Fibroblast of lung (primary cell): ENCODE measurements at places on chromosomes 3 and 15. TPM values are rescaled to one million over a fixed set of nuclear protein-coding genes. Genes with fewer than 3 reads are reported as not detected.

The GPR160 gene
- total RNA-seq, result 0.50 and 0.51 TPM in 2 replicates

GRCh38 chr3:145519398-145520047, 641.5 kb downstream of the PLOD2 start:
- no peaks in the 10 kb centered on the region for H3K4me1 ChIP-seq
- no peak overlapping the region for H3K27ac ChIP-seq
- DNase-seq, result no peak
- H3K27me3 ChIP-seq, result no peaks in the 10 kb centered on the region

The CXCR6 gene
- total RNA-seq, result not detected in 2 replicates

GRCh38 chr3:26715431-26715830, 92.9 kb downstream of the LRRC3B start:
- H3K36me3 ChIP-seq, result no peaks in the 10 kb centered on the region
- H3K4me1 ChIP-seq, result no peaks in the 10 kb centered on the region
- no peak overlapping the region for H3K4me3 ChIP-seq
- H3K27ac ChIP-seq, result no peak overlapping the region
- H3K27me3 ChIP-seq, result no peaks in the 10 kb centered on the region

DNA sequence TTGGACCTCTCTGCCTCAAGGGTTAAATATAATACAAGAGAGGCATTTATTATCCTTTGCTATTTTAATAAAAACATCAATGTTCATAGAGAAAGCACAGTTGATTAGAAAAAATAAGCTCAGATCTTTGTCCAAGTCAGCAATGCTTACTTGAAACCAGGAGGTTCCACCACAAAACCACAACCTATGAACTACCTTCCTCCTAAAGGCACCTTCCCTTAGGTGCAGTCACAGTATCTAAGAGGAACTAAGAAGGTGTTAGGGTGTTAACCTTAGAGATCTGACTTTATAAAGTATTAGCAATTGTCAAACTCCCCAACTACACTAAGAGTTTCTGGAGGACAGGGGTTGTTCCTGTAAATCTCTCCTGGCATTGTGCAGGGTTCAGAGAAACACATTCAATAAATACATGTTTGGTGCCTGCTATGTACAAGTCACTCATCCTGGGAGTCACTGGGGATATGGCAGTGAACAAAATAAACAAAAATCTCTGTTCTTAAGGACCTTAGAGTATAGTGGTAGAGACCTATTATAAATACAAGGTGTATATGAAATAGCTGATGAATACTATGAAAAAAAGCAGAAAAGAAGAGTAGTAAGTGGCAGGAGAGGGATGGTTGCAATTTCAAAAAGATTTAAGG, 208.6 kb downstream of the NFKBIZ start:
- no peak overlapping the region for H3K27ac ChIP-seq
- no peaks in the 10 kb centered on the region for H3K27me3 ChIP-seq
- H3K4me1 ChIP-seq, result peaks cover 2% of the 10 kb centered on the region
- H3K4me3 ChIP-seq, result no peak overlapping the region

- no peaks in the 10 kb centered on the region for H3K27me3 ChIP-seq
- H3K36me3 ChIP-seq, result peaks cover 24% of the 10 kb centered on the region
- peak within 1 kb of the TSS; percentile 96 for H3K27ac ChIP-seq
- H3K4me1 ChIP-seq, result peaks cover 3% of the 10 kb centered on the region
- peak within 1 kb of the TSS; percentile 100 for H3K4me3 ChIP-seq
- DNase-seq, result peak; percentile 99
Measured at GRCh38 chr15:96330450-96331143, at the start of gene NR2F2. Gene NR2F2 (plus strand): TSS chr15:96330700. CDS start chr15:96332106, 1,406 bp downstream.

- DNase-seq, result no peak
- H3K4me3 ChIP-seq, result no peak overlapping the region
- H3K36me3 ChIP-seq, result no peaks in the 10 kb centered on the region
- H3K27ac ChIP-seq, result no peak overlapping the region
- no peaks in the 10 kb centered on the region for H3K4me1 ChIP-seq
Measured at GRCh38 chr15:23823508-23823907, 136.4 kb upstream of the NDN start.

The NRG4 gene
- total RNA-seq, result not detected in 2 replicates

DNA sequence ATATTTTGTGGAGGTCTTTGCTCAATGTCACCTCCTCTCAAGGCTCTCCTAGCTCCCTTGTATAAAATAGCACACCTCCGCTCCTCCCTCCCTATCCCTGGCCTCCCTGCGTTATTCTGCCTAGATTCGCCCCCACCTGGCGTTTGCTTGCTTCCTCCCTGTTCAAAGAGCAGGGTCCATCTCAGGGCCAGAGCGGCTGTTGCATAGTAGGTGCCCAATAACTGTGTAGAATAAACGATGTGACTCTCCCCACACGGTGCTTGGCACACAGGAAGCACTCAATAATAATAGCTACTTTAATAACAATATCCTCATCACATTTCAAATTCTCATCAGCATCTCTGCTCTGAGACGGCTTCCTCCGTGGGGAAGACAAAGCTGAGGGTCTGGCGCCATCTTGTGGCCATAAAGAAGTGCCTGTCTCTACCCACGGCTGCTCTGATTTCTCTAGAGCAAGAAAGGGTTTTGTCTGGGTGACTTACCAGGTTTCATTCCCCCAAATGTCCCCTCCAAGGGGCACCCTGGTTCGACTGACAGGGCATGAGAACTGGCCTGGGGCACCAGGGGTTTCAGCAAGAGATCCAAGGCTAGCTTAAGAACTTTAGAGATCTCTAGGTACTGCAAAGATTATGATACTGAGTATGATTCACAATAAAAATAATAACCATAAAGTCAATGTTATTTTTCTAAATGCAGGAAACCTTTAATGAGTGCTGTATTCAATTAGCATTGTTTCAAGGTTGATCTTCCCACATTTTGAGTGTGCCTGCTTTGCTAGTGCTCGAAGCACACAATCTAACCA, 16.1 kb downstream of the CD276 start:
- no peaks in the 10 kb centered on the region for H3K27me3 ChIP-seq
- H3K4me1 ChIP-seq, result peaks cover 11% of the 10 kb centered on the region
- peaks cover 12% of the 10 kb centered on the region for H3K36me3 ChIP-seq

The COLQ gene
- total RNA-seq, result 0.26 and 0.33 TPM in 2 replicates

DNA sequence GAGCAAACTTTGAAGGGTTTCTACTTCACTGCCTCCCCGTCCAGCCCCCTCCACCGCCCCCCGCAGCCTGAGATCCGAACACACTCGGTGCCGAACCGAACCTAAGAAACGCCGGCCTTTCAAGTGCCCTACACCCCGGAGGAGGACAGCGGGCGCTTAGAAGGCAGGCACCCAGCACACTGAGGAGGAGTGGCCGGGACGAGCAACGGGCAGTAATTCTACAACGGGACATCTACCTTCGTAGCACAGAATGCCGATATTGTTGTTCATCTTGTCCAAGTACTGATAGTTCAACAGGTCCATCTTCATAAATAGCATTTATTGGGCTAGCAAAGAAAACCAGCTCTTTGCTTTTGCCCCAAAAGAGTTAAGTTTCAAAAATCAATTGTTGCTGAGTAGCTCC, 513 bp downstream of the VGLL4 start:
- peaks cover 6% of the 10 kb centered on the region for H3K4me1 ChIP-seq
- peak overlapping the region; percentile 77 for H3K4me3 ChIP-seq
- H3K36me3 ChIP-seq, result no peaks in the 10 kb centered on the region
- peak overlapping the region; percentile 89 for H3K27ac ChIP-seq
- H3K27me3 ChIP-seq, result no peaks in the 10 kb centered on the region

The GABRB3 gene
- total RNA-seq, result 1.5 and 1.8 TPM in 2 replicates

GRCh38 chr3:42173307-42173706, 82.2 kb downstream of the TRAK1 start:
- no peaks in the 10 kb centered on the region for H3K27me3 ChIP-seq
- H3K27ac ChIP-seq, result no peak overlapping the region
- no peak overlapping the region for H3K4me3 ChIP-seq
- DNase-seq, result no peak
- no peaks in the 10 kb centered on the region for H3K36me3 ChIP-seq
- no peaks in the 10 kb centered on the region for H3K4me1 ChIP-seq

GRCh38 chr15:57662802-57663201, 43.7 kb upstream of the POLR2M start:
- no peaks in the 10 kb centered on the region for H3K4me1 ChIP-seq
- H3K36me3 ChIP-seq, result no peaks in the 10 kb centered on the region
- no peak for DNase-seq
- no peak overlapping the region for H3K27ac ChIP-seq
- no peak overlapping the region for H3K4me3 ChIP-seq
- H3K27me3 ChIP-seq, result peaks cover 3% of the 10 kb centered on the region

DNA sequence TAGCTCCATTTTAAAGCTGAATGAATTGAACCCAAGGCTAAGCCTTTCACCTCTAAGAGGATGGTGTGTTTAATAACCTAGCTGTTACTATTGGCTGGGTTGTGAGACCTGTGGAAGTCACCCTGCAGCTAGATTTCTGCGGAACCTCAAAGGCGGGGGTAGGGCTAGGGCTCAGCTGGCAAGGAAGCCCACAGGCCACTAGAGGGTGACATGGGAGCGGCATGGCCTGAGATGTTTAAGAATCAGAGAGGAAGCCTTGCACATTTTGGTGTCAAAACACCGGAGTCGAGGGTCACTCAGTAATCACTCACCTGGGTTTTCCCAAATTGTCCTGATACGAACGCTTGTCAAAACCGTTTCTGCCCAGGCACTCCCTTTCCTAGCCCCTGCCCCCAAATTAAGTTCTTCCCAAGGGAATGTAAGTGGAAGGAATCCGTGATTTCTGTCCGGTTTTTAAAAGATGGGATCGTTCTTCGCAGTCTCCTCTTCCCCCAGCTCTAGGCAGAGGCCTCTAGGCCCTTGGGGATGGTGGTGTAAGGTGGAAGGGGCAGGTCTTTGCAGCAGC, 3.8 kb upstream of the ACAD9 start:
- H3K4me1 ChIP-seq, result peaks cover 6% of the 10 kb centered on the region
- no peaks in the 10 kb centered on the region for H3K36me3 ChIP-seq
- H3K4me3 ChIP-seq, result no peak overlapping the region

The SCAANT1 gene
- total RNA-seq, result 1.7 TPM in 1 of 2 replicates, not detected in the other

The ZBBX gene
- 0.17 TPM in 1 of 2 replicates, not detected in the other for total RNA-seq
